Dermis microvascular lymphatic vessel endothelial cell (primary cell): ENCODE measurements at places on chromosomes 3 and 15. TPM values are rescaled to one million over a fixed set of nuclear protein-coding genes. Genes with fewer than 3 reads are reported as not detected.

- DNase-seq = no peak
These were observed 577.8 kb downstream of the PYDC2 start for GRCh38 chr3:192038726-192039125.

DNA sequence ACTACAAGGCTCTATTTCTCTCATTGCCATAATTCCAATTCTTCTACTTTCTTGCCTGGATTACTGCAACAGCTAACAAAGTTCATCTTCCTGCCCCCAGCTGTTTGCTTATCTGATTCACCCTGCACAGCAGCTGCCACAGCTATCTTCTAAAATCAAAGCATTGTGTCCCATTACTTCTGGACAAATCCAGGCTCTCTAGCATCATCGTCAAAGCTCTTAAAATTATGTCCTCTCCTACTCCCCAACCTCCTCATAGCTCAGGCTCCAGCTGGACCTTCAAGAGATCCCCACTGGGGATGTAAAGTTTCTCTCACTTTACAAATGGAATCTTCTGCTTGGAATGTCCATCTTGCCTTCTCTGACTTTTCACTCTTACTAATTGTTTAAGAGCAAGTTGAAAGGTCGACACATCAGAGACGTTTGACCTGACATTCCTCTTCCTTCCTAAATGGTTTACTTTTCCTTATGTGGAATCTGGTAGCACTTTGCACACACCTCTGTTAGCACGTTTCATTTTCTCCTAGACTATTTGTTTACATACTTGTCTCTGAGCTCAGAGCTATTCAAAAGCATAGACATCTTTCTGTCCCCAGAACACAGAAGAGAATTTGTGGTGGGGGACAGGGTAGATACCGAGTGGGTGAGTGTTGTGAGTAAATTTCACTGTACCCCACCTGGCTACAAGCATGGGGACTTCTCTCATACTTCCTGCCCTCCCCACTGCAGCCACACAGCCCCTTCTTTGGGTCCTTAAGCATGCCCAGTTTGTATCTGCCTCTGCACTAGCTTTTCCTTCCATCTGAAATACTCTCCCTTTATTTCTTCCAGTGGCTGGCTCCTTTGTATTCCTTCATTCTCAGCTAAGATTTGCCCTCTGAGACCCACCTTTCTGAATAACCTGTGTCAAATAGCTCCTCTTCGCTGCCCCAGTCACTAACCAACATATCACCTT lies 77.9 kb downstream of the SERPINI1 start:
- DNase-seq = no peak

- DNase-seq = no peak
These were observed 44.3 kb upstream of the ATP2B2 start for GRCh38 chr3:10549617-10550230.

- no peak for DNase-seq
These were observed 26.7 kb downstream of the CLK3 start for GRCh38 chr15:74642348-74642733.

DNA sequence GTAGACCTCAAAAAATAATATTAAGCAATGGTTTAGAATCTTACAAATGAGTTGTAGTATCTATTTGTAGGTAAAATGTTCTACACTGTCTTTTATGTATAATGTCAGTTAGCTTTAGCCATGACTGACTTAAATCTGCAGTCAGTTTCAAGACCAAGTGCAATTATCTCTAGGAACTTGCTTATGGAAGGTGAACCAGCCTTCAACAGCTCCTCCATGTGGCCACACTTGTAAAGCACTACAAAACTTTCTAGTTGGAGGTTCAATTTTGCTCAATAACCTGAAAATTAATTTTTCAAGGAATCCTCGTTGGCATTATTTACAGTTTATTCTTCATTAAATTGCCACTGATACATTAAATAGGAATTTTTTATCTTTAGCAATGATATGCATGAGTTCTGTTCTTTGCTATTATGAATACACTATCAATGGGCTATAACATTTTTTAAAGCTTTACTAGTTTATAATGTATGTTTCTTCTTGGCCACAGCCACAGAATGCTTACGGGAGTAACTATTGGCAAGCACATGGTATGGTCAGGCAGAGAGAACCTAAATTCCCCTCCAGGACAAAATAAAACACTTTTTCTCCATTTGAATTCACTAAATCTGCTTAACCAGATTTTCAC lies 315.3 kb upstream of the UBE2E2 start:
- DNase-seq = peak; percentile 30

GRCh38 chr3:138197524-138197923 lies 10.4 kb downstream of the ARMC8 start:
- DNase-seq = no peak

DNA sequence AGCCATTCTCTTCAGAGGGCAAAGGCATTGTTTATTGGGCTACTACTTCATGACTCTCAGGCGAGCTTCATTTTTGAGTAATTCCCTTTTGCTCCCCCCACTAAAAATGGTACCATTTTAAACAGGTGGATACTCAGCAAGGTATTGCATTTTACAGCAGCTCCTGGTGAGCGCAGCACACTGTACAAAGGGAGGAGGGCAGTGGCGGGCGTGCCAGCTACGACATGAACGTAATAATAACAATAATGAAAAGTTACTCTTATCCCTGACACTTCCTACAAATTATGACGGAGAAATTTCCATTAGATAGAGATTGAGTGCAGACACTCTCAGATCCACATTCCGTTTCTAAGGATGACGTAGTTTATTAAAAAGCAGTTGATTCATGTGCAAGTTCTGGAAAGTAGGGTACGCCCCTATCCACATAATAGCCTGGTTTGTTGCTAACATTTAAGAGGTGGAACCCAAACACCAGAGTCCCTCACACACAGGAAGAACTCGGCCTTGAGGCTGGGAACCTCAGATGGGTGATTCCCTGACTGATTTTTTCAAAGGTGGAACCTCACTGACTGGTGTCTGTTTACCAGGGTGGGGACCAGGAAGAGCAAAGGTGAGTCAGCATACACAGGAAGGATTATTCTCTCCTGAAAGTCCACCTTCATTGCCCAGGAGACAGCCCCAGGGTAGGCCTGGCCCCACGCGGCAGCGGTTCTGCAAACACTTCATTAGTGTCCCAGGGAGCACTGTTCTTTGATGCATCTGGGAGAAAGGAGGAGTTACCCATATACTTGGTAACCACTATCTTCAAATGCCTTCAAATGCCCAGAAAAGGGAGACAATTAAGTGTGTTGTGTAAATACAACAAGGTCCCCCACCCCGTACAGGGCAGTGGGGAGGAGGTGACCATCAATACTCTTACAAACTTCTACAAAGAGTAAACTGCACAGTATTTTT lies 69.9 kb downstream of the LDHAL6B start:
- no peak for DNase-seq

DNA sequence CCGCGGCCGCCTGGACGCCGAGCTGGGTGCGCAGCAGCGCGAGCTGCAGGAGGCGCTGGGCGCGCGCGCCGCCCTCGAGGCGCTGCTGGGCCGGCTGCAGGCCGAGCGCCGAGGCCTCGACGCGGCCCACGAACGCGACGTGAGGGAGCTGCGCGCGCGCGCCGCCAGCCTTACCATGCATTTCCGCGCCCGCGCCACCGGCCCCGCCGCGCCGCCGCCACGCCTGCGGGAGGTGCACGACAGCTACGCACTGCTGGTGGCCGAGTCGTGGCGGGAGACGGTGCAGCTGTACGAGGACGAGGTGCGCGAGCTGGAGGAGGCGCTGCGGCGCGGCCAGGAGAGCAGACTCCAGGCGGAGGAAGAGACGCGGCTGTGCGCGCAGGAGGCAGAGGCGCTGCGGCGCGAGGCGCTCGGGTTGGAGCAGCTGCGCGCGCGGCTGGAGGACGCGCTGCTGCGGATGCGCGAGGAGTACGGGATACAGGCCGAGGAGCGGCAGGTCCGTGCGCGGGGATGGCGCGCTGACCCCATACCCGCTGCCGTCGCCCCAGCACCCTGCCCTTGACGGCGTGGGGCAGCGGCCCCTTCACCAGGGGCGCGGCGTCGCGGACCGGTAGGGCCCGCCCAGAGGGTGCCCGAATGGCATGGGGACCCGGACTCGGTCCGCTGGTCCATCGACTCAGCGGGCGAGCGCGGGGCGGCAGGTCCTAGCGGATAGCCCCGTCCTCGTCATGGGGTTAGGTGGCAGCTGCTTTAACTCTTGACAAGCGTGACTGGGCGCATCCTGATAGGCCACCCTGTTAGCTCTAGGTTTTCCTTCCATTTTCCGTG lies 848 bp downstream of the SYNM start:
- no peak for DNase-seq

GRCh38 chr3:193944518-193944884 lies 191.4 kb upstream of the HES1 start:
- DNase-seq = no peak

DNA sequence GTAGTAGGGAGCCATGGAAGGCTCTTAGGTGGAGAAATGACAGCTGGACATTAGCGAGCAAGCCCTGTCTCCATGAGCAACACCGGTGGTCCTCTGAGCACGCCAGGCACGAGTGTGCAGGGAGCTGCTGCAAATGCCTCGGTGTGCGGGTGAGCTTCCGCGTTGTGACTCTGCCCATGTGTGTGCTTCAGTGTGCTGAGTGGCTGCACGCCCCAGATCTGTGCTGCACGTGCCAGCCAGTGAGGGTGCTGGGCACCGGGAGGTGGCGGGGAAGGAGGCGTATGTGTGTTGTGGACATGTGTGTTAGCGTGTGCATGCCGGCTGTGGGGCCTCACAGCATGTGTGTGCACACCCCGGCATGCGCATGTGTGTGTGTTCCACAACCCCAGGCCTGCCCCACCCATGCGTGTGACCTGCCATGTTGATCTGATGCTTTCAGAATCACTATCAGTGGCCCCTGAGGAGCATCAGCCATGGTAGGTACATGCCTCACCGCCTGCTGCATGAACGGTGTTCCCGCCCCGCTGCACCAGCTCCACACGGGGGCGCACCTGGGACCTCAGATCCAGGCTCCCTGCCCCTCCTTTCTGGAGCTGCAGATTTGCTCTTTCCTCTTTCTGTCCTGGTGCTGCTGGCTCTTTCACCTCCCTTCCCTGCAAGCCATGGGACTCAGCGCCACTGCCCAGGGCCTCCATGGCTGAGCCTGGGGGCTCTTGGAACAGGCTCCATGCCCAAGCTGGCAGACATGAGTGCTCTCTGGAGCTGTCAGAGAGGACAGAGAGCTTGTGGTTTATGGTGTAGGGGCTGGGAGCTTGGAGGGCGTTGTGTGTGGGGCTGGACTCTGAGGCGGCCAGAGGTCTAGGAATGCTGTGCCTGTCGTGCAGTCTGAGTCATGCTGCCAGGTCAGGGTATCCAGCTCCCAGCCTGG lies 169.4 kb downstream of the TBC1D2B start:
- DNase-seq = no peak

GRCh38 chr3:112121577-112122547 lies 11.2 kb downstream of the GCSAM start:
- DNase-seq = peak; percentile 30

The ATXN7 gene
- total RNA-seq = 5.1 and 6.8 TPM in 2 replicates

The RFT1 gene
- total RNA-seq = 12.2 and 13.5 TPM in 2 replicates
